ENCODE measurements at places on chromosomes 7 and 10. TPM values are rescaled to one million over a fixed set of nuclear protein-coding genes. Genes with fewer than 3 reads are reported as not detected.

The MYOF gene
- total RNA-seq = 352 TPM

The PSD gene
- 0.72 TPM for total RNA-seq

The TUBAL3 gene
- total RNA-seq = not detected

The LHFPL3 gene
- total RNA-seq = not detected

The AKR1E2 gene
- total RNA-seq = 17.7 TPM

The FGL2 gene
- total RNA-seq = under 0.01 TPM

The HMX2 gene
- not detected for total RNA-seq

The ANLN gene
- 12.7 TPM for total RNA-seq

The DPYSL4 gene
- 0.72 TPM for total RNA-seq

The ZP3 gene
- total RNA-seq = 3.5 TPM

The RASSF4 gene
- total RNA-seq = 4.0 TPM

The CCSER2 gene
- total RNA-seq = 56.0 TPM

The MUC3A gene
- total RNA-seq = not detected

The CALHM1 gene
- total RNA-seq = not detected

The ACSM6 gene
- total RNA-seq = not detected

The KRIT1 gene
- total RNA-seq = 47.8 TPM

Data from osteoblast (primary cell).